ENCODE measurements at places on chromosomes 12 and 14.
A peak's percentile ranks its signal among the peaks of the same experiment; 100 is the strongest.

- DNase-seq, result no peak
Observed at GRCh38 chr14:51167587-51168214, 72.3 kb upstream of the TMX1 start.

- no peak for DNase-seq
Observed at GRCh38 chr12:99135376-99135775, 490.3 kb downstream of the APAF1 start.

GRCh38 chr12:118055144-118055557 is 5.8 kb downstream of the WSB2 start:
- peak; percentile 29 for DNase-seq

DNA sequence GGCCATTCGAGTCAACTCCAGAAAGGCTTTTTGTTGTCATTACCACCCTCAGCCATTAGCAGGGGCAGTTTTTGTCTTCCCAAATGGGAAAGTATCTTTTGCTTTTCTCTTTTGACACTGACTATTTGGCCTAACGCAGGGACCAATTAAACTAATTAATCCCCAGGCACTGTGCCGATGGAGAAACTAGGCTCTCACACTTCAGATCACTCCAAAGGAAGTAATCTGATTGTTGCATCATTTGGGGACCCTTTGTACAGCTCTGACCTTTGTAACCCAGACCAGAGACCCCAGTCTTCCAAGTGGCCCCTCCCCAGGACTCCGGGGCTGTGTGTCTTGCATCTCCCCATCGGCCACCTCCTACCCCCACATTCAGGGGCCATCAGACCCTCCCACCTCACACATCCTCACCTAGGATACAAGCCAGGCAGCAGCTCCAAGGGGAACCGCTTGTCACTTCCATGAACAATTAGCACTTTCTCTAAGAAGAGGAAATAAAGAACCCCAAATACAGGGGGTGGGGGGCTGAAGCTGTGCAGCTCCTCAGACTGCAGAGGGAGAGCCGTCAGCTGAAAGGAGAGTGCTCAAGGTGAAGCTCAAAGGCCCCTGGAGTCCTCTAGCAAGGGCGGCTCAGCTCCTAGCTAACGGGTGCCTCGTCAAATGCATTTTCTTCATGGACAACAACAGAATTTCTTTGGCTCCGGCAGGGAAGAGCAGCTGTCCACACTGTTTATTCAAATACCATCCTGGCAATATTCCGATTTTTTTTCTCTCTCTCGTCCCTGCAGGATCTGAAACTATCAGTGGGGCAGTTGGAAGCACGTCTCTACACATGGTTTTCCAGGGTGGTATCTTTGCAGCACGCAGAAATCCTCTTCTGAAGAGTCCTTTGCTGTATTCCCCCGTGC is 64.3 kb upstream of the DIO3 start:
- DNase-seq, result no peak

DNA sequence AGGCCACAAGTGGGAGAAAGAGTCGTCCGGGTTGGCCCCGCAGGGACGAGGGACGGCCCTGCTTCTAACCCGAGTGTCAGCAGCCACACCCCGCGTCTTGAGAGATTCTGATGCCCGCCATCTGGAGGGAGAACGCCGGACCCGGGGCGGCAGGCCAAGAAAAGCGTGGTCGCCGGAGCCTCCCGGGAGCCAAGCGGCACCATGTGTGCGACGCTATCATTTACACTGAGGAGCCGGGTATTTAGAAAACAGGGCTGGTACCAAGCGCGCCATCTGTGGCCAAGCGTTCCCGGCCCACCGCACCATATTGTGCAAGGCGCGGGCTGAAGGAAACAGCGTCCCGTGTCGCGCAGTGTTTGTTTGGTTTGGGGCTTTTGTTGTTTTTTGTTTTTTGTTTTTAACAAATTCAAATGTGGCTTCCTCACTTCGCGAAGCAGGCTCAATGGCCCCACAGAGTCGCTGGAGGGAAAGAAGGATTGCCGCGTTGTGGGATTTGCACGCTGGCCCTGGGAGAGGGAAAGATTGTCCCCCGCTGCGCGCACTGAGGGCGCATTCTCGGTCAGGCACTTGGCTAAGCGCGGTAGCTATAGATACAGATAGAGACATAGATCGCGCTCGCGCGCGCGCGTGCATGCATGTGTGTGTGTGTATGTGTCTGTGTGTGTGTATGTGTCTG is 153.8 kb downstream of the BCL11B start:
- DNase-seq, result peak; percentile 20

DNA sequence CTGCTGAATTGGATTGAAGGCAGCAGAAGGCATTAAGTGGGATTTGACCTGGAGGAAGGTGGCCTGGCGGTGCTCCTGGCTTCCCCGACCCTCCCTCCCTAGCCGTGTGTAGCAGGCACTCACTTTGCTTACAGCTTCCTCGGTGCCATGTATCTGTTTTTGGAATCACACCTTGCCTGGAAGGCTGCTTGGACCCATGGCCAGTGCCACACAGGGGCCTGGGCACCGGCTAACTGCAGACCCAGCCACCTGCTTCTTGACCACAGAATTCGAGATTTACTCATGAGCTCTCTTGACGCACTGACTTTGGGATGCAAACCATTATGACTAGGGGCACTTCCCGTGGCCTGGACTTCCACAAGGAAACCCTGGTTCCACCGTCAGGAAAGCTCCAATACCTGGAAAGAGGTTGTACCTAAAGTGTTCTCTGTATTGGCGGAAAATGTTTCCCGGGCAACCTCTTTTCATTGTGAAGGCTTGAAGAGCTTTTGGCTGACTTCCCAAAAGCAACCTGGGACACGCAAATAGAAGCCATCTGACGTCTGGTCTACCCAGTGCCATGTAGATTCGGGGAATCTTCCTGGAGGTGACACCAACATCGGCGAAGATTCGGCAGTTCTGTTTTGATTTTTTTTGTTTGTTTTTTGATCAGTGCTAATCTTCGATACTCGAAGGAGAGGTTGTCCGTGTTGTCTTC is 125.6 kb upstream of the RTL1 start:
- no peak for DNase-seq

GRCh38 chr14:75845136-75845804 is 136.5 kb downstream of the TGFB3 start:
- DNase-seq, result no peak

GRCh38 chr12:127900386-127900785 is 366.6 kb upstream of the TMEM132C start:
- no peak for DNase-seq

DNA sequence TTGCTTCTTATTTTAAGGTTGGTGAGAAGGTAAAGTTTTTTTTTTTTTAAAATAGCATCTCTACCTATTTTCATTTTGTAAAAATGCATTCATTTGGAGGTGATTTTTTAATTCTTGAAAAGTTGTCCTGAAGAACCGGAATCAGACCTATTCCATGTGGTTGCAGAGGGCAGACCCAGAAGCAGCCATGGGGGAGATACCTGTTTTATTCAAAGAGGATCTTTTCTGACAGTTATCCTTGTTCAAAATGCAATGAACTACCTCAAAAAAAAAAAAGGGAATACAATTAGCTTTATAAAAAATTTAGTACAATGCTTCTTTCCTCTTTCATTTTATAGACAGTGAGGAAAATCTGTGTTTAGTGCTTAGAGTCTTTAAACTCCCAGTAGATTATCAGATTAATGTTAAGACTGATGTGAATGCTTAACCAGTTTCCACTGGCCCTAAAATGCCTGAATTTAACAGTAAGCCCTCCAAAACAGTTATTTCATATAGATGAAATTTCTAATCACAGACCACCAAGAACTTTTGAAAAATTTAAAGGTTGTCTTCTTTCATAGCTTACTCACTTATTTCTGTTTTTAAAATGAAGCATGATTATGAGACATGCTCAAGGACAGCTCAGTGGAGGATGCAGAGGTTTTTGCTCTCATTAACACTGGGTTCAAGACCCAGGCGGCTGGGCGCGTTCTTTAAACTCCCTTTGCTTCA is 8.6 kb upstream of the NEMF start:
- no peak for DNase-seq

DNA sequence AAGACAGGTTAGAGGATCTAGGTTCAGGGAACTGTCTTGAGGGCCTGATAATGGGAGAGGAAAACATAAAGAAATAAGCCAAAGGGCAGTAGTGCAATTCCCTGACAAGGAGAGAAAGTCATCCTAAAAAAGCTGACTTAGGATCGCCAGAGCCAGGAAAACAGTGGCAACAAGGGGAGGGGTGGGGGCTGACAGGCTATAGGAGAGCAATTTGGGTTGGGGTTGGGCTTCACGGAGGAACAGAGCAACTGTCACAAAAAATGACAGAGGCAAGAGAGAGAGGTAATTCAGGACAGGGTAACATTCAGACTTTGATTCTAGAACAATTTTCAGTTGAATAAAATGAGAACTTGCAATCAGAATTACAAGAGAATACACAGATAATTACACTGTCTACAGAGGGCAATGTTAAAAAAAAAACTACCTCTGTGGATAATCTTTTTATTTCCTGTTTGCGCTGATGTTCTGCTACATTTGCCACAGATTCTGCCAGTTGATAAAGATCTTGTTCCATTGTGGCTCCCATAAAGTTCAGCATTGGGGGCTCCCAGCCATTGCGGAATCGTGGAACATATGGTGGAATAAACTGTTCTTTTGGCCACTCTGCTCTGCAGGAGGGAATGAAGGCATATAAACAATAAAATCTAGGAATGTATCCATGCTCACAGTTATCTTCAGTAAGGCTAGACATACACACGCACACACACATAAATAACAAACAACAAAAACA is 138.6 kb downstream of the EPS8 start:
- no peak for DNase-seq

GRCh38 chr12:78241446-78241845 is 410.8 kb downstream of the NAV3 start:
- DNase-seq, result no peak

DNA sequence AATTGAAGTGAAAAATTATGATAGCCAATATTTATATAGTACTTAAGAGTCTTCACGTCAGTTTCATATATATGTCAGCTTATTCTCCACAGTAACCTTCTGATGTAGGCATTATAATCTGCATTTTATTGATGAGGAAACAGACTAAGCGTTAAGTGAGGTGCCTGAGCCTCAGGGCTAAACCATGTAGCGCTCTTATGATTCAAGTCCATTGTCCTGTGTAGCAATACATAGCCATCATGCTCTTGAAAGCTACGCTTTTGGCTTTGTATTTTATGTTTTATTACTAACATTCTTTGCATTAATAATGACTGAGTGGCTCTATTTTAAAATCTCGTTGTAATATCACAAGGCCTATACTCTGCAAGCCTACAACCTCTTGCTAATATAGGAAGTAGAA is 79.0 kb downstream of the ANO6 start:
- no peak for DNase-seq

DNA sequence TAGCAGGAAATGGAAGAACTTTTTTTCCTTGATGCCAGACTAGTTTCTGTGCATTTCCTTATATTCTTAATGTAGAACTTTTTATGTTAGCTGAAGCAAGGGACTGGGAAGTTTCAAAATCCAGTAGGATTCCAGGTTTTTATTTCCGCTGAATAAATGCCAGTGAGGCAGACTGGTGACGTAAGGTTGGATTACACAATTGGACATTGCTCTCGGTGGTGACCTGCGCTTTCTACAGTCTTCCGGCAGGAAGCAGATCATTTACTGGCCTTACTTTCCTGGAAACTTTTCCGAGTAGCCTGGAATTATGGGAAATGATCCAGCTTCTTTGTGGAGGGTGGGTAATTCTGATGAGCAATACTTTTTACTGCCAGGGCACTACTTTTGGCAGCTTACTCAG is 3.6 kb downstream of the IFT43 start:
- DNase-seq, result no peak

GRCh38 chr14:45679853-45680252 is 426.9 kb upstream of the MIS18BP1 start:
- no peak for DNase-seq

GRCh38 chr12:131692431-131692830 is 18.5 kb upstream of the SFSWAP start:
- DNase-seq, result no peak

- no peak for DNase-seq
Observed at GRCh38 chr12:46126050-46126727, 135.8 kb upstream of the SCAF11 start.

DNA sequence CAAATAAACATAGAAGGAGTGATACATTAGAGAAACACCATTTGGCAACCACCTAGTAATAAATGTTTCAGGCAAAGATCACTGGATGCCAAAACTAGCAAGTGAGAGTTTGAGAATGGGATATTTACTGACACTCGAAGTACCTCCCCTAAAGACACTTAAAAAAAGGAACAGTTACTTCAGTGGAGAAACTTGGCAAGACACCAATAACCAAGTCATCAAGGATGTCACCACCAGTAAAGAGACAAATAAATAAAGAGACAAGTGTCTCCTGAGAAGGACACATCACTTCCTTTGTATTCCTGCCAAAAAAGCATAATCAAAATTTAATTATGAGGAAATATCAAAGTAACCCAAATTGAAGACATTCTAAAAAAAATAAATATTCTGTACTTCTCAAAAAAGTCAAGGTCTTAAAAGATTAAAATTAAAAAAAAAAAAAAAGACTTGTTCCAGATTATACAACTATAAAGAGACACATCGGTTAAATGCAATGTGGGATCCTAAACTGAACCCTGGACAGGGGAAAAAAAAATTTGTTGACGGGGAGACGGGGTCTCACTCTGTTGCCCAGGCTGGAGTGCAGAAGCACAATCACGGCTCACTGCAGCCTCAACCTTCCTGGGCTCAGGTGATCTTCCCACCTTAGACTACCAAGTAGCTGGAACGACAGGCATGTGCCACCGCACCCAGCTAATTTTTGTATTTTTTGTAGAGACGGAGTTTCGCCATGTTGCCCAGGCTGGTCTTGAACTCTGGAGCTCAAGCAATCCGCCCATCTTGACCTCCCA is 26.4 kb downstream of the TM7SF3 start:
- no peak for DNase-seq

DNA sequence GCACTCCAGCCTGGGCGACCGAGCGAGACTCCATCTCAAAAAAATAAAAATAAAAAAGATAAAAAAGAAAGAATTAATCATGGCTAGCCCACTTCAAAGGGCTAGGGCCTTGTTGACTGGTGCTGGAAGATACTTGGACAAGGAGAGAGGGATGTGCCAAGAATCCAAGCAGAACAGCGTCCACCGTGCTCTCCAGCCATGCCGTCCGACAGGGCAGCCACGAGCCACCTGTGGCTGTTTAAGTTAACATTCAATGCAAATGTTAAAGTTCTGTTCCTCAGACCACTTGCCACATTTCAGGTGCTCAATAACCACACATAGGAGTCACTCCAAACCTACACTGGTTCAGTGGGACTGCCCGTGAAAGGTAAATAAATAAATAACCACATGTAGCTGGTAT is 21.4 kb downstream of the SLC6A13 start:
- no peak for DNase-seq

GRCh38 chr14:49633640-49634546 is 1.2 kb downstream of the DNAAF2 start:
- DNase-seq, result peak; percentile 87

- no peak for DNase-seq
Observed at GRCh38 chr12:124044809-124045321, 71.8 kb downstream of the ZNF664 start.

- no peak for DNase-seq
Observed at GRCh38 chr14:94945615-94946014, 175.7 kb upstream of the GSC start.

DNA sequence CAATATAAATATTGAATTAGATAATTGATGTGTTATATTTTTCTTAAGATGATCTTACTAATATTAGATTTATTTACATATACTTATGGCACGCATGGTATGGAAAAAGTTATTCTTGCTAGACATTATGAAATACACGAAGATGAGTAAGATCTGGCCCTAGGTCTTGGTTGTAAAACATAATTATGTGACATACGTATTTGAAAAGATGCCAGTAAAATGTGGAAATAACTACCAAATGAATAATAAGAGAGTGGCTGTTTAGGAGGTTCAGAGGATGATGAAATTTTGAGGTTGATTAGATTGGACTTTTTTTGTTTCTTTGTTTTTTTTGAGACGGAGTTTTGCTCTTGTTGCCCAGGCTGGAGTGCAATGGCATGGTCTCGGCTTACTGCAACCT is 41.3 kb downstream of the FANCM start:
- DNase-seq, result no peak
